ENCODE measurements at places on chromosomes 7 and 10. TPM values are rescaled to one million over a fixed set of nuclear protein-coding genes. Genes with fewer than 3 reads are reported as not detected.

DNA sequence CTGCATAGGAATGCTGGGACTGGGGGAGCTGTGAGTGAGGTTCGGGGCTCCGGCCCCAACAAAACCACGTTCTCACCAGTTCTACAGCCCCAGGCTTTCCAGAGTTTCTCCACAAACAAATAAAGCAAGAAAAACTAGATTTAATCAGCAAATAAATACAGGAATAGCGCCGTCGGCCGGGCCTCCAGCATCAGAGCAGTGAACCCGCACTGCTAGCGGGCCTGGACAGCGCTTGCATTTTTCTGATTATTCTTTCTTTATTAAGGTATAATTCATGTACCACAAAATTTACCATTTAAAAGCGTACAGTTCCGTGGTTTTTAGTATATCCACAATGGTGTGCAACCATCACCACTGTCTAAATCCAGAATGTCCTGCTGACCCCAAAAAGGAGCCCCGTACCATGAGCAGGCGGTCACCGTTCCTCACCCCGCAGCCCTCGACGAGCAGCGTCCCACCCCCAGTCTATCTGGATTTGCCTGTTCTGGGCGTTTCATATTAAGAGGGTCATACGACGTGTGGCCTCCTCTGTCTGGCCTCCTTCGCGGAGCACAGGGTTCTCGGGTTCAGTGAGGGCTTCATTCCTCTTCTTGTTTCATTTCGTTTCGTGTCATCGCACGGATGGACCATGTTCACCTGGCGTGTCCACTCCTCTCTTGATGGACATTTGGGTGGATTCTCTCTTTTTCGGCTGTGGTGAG lies 35.5 kb upstream of the FOXL3 start:
- no peak for DNase-seq

- peak; percentile 48 for DNase-seq
Measured at GRCh38 chr7:87878208-87878735, 2.0 kb downstream of the DBF4 start.

ZNF518A gene
- 8.6 TPM for total RNA-seq

TAC1 gene
- total RNA-seq, result not detected

GRCh38 chr10:20492447-20492846 lies 404.7 kb downstream of the NEBL start:
- DNase-seq, result no peak

DNA sequence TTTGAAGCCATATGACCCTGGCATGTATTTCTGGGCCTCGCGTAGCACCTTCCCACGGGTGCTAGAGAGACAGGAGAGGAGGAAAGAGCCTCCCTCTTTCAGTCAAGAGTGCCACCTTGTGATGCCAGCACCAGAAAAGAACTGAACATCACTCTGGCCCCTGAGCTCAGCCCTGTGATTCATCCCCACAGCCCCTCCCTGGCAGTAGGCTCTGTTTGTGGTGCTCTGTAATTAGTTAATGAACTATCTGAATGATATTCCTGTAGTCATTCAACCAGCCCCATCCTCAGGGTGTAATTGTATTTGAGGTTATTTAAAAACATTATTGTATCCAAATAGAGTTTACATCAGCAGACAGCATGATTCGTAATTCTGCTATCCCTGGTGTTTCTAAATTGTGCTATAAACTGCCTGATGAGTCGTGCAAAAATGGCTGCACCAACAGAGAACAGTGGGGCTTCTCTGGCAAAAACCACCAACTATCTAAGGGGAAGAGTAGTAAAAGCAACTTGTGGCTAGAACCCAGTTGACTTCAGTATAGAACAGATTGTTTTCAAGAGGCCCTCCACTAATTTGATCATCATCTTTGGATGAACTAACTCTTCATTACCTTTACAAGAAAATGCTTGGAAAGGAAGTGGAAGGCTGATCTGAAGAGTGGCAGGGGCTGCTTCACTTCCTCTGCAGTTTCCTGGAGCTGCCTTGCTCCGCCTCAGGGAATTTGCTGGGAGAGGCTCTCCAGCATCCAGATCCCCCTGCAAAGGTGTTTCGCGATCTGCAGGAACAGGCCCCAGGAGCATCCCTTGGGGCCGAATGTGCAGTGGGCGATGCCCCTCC lies 23.7 kb upstream of the TIAL1 start:
- DNase-seq, result peak; percentile 62

DNA sequence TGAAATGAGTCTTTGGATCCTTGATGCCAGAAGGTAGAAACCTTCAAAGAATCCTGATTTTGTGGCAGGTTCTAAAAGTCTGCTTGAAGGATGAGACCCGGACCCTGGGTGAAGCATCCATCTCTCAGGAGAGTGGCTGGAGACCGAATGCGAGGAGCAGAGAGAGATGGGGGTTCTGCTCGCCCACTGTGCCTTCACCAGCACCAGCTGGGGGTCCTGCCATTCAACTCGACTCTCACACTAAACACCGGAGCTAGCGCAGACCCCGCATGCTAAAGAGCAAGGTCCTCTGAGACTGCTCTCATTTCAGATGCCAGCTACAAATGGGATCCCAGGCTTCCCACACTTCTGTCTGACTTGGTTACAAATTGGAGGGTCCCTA lies 218.4 kb downstream of the GLRX3 start:
- no peak for DNase-seq

DNA sequence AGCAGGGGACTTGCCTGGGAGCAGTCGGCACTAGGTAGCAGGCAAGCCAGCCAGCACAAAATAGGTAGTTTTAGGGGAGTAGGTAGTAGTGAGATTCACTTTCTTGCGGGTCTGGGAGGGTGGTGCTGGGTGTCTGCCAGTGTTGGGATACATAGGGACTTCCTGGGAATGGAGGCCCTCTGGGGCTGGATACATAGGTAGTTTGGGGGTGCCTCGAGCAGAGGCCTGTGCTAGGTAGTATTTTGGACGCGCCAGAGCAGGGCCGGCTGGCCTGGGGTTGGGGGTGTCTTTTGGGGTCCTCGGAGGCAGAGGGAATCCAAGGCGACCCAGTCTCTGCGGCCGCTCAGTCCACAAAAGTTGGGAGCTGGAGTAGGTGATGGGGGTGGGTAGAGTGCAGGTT lies 2.0 kb upstream of the HOXA3 start:
- no peak for DNase-seq

TDRD1 gene
- total RNA-seq, result 0.45 TPM

- DNase-seq, result no peak
Measured at GRCh38 chr7:127114742-127115265, 137.9 kb downstream of the GRM8 start.

CALD1 gene
- total RNA-seq, result 686 TPM

GRCh38 chr10:98246911-98247805 lies 20.8 kb downstream of the LOXL4 start:
- DNase-seq, result no peak

DNA sequence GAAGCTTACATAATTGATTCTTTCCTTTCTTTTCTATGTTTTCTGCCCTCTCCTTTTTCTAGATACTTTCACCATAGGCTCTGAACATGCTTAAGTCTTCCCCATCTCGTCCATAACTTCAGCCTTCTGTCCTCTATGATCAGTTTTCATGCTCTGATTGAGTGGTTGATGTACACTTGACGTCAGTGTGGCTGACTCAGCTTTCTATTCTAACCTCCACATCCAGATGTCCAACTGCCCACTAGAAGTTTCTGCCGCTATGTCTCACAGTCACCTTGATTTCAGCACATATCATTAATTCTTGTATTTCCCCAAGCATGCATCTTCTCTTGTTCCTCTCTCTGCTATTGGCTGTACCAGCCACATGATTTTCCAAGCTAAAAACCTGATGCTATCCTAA lies 15.0 kb downstream of the CDK14 start:
- no peak for DNase-seq

DNA sequence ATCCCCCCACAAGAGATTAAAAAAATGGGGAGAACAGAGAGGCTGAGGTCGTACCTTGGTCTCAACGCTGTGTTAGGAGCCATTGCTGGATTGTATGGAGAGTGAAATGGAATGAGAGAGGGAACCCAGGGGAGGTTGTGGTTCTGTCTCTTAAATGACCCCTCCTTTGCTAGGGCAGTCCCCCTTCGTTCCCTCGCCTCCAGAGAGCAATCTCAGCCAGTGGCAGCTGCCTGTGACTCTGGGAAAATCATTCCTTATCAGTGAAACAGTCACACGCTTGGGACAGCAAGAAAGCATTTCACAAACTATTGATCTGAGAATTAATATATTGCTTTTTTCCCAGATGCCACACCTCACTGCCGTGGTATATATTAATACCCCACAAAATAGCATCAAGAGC lies 12.0 kb upstream of the CARD11 start:
- no peak for DNase-seq

DNA sequence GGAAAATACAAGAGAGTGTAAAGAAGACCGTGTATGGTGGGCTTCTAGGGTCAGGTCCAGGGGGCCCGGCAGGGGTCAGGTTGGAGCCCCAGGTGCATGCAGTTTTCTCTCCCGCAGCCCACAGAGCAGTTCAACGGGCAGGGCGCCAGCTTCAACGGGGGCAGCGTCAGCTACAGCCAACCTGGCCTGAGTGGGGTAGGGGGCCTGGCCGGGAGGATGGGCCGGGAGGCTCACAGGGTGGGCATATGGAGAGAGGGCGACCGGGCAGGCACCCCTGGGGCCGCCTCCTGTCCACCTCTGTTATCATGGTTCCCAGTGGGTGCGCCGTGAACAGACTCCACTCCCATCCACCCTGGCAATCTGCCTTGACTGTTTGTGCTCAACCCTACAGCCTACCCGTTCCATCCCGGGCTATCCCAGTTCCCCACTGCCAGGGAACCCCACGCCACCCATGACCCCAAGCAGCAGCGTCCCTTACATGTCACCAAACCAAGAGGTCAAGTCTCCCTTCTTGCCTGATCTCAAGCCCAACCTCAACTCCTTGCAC lies 11.5 kb downstream of the ZMIZ2 start:
- no peak for DNase-seq

- no peak for DNase-seq
Measured at GRCh38 chr7:108328174-108328651, 128.0 kb downstream of the NRCAM start.

ABCB1 gene
- total RNA-seq, result 0.36 TPM

GRCh38 chr10:96370584-96371157 lies 11.9 kb upstream of the OPALIN start:
- DNase-seq, result peak; percentile 40

GRCh38 chr10:124632064-124632531 lies 112.1 kb downstream of the FAM53B start:
- DNase-seq, result no peak

AKR1D1 gene
- total RNA-seq, result not detected

ZNF467 gene
- 0.27 TPM for total RNA-seq

TMEM213 gene
- total RNA-seq, result 0.33 TPM

DNA sequence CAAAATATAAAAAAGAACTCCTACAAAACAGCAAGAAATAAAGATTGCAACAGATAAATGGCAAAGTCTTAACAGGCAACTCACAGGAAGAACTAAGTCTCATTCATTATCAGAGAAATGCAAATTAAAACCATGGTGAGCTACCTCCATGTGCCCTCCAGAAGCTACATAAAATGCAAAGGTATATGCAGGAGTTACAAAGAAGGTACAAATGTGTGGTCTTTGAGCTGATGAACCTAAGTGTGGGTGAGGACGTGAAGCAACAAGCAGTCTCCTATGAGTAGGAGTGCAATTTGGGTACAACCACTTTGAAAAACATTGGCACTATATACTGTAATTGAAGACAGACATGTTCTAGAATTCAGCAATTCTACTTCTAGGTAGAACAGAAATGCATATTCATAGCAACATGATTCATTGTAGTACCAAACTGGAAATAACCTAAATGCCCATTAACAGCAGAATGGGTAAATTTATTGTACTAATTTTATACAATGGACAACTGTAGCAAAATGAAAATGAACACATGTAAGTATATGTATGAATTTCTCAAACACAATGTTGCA lies 61.6 kb upstream of the KCNMA1 start:
- DNase-seq, result no peak

CFAP58 gene
- 0.98 TPM for total RNA-seq

- DNase-seq, result no peak
Measured at GRCh38 chr7:10239695-10240345, 733.9 kb upstream of the PHF14 start.

DNA sequence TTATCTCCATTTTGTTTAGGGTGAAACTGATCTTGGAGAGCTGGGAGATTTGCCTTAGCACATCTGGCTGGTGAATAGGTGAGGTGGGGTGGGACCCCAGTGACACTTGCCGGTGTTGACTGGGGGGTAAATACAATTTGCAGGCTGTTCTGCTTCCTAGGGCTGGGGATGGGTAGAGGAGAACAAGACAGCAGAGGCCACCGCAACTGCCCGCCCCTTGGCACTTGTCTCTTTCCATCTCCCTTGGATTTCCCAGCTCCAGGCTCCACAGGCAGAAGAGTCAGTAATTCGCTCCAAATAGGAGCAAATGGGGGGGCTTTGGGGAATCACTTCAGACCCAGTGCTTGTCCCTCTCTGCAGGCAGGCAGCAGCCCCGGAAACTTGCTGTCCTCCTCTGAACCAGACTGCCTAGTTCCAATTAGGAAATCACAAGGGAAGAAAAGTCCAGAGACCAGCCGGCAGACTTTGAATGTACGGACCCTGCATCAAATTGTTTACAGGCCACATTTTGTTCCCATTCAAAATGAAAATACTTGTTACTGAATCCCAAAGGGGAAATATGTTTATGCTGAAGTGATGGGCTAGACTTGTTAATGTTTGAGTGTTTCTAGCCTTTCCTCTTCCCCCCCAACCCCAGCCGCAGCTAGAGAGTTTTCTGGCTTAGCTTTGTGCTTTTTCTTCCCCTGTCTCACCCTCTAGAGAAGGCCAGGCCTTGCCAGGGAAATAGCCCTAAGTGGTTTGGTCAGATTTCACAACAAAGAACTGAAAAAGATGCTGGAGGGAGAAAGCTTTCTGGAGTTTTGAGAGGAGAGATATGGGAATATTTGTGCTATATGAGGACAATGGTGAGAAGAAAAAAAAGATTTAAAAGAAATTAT lies 10.0 kb upstream of the INPP5F start:
- DNase-seq, result peak; percentile 36

SPDYE1 gene
- not detected for total RNA-seq

DNA sequence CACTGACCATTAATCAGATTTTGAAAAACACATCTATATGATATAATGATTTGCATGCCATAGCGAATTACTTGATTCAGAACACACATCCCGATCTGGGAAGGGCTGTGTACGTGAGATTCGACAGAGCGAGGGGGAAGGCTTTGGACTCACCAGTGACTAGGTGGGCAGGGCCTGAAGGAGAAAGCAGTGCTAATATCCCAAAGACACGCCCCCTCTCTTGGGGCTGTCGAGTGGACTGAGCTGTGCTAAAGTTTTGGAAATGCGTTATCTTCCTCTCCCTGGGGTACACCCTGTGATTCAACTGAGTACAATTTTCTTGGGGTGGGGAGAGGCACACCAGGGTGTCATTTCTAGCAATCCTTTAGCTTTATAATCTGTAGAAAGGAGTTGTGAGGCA lies 1.8 kb downstream of the LRRC17 start:
- peak; percentile 99 for DNase-seq

HOXA1 gene
- total RNA-seq, result 0.72 TPM

- DNase-seq, result no peak
Measured at GRCh38 chr10:127318396-127318795, 122.0 kb upstream of the INSYN2A start.
